ENCODE measurements at places on chromosomes 5 and 9.

DNA sequence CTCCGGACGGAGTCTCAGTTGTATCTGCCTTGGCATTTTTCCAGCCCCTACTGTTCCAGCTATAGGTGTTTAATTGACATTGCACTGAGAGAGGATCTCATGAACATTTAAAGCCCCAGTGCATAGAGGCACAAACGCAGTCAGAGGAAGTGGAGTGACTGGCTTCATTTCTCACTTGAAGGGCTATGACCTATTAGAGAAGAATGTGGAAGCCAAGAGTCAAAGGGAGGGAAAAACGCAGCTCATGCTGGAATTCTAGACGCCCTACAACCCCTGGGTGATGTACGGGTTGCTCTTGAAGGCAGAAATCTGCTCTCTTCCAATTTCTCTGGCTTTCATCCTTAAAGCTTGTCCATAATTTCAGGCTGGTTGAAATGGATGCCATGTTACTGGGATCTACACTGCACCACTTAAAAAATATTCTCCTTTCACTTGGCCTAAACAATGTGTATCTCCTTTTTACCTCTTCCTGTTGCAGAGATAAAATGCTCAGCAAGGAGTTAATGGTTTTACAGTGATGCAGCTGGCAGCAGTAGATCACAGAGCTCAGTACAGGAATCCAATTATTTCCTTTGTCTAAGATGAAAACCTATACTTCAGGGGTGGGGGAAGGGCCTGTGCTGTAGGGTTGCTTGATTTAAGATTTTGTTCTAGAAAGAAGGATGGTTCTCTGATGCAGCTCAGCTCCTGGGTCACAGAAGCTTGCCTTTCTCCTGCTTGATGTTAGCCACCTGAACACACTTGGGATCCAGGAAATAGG is 61.8 kb upstream of the MAMDC2 start:
- peak; percentile 75 for DNase-seq

DNA sequence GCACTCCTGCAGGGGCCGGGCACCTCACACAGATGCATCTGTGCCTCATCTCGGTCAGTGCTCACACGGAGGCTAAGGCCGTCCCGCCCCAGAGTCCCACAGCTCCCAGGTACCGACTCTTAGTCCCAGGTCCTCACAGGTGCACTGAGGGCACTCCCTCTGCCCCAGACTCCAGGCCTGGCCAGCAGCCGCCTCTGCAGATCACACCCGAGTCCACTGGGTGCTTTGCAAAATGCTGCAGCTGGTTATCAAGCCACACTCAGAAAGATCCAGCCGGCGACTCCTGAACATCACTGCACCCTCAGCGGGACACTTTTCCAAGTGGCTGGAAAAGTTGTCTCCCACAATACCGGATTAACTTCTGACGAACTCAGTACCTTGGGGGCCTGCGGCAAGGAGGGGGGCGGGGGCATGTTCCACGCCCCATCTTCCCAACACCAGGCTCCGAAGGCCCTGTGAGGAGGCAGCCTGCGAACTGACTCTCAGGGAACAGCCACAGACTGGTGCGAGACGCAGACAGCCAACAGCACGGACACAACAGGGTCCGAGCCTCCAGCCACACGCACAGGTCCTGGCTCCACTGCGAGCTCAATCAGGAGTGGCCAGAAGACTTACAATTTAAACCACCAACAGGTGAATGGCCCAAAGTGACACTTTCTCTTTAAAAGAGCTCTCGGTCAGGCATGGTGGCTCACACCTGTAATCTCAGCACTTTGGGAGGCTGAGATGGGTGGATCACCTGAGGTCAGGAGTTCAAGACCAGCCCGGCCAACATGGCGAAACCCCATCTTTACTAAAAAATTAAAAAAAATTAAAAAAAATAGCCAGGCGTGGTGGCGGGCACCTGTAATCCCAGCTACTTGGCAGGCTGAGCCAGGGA is 4.0 kb downstream of the BRD3 start:
- no peak for DNase-seq

DNA sequence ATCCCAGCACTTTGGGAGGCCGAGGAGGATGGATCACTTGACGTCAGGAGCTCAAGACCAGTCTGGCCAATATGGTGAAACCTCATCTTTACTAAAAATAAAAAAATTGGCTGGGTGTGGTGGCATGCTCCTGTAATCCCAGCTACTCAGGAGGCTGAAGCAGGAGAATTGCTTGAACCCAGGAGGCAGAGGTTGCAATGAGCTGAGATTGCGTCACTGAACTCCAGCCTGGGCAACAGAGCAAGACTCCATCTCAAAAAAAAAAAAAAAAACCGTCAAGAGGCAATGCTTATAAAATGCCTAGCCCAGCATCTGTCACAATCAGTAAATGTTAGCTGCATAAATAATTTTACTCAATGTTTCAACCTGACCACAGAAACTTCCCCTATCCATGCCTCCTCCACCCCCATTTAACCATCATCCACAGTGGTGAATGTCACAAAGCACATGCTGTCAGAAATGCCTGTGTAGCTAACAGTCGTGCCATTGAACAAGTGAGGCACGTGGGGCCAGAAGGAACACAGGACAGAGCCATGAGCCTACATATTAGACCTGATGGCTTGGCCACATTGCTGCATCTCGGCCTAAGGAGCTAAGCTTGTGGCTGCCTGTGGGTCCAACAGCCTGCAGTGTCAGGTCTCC is 16.8 kb upstream of the TCOF1 start:
- DNase-seq: no peak

DNA sequence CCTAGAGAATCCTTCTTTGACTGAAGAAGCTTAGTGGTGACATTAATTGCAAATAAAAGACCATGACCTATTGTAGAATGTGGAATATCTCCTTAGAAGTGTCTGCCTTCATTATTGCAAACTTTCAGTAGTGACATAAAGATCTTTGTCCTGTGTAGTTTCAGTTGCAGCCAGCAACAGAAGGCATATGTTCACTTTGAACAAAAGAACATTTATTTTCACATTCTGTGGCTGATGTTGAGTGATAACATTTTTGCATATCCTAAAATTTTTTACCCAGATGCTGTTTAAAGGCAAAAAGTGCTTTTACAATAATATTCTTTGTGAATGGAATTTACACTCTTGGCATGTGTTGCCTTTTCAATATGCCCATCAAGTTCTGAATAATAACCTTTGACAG is 165.9 kb downstream of the TMC1 start:
- no peak for DNase-seq

GRCh38 chr5:172626031-172626581 is 15.0 kb upstream of the NEURL1B start:
- no peak for DNase-seq

- no peak for DNase-seq
Measured at GRCh38 chr5:162193012-162193411, 125.4 kb downstream of the GABRG2 start.

DNA sequence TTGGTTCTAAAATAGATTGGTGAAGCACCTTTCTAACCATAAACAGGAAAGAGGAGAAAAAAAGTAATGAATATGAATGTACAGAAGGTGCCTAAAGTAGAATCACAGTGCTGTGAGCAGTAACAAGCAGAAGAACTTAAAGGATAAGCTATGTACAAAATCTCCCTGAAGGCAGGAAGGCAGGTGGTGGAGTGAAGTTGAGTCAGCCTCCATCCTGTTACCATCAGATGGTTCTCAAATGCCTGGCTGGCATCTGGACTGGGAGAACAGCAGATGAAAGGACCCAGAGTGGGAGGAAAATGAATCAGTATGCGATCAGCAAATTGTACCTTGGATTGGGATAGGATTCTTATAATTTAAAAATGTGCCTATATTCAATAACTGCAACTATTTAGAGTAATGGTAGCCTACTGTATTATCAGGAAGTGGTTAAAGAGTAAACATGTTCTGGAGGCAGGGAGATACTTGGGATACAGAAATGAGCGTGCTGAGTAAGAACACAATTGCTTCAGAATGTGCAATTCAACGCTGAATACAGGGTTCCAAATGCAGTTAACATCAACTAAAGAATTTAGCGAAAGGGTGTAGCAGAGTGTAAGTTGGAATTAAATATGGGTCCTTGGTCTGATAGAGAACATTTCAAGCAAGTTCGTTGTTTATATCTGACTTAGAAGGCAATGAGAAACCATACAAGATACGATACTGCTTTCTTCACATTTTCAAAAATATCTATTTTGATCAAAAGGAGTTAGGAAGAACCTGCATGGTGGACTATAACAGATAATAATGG is 21.1 kb upstream of the FER start:
- peak; percentile 71 for DNase-seq

DNA sequence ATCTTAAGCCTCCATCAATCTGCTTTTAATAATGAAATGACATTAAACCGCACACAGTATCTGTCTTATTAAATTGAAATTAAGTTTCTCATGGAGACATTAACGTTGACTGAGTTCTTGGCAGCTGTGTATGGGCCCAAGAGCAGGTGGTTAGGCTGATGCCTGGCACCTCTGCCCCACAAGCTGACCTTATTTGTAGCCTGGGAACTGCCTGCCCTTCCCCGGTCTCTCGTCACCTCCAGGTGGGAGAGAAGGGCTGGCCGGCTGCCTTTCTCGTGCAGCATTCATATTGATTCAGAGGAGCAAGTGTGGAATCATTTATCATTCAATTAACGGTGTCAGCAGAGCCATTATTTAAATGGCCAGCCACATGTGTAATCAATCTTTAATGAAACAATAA is 53.0 kb upstream of the FCN1 start:
- DNase-seq: no peak

DNA sequence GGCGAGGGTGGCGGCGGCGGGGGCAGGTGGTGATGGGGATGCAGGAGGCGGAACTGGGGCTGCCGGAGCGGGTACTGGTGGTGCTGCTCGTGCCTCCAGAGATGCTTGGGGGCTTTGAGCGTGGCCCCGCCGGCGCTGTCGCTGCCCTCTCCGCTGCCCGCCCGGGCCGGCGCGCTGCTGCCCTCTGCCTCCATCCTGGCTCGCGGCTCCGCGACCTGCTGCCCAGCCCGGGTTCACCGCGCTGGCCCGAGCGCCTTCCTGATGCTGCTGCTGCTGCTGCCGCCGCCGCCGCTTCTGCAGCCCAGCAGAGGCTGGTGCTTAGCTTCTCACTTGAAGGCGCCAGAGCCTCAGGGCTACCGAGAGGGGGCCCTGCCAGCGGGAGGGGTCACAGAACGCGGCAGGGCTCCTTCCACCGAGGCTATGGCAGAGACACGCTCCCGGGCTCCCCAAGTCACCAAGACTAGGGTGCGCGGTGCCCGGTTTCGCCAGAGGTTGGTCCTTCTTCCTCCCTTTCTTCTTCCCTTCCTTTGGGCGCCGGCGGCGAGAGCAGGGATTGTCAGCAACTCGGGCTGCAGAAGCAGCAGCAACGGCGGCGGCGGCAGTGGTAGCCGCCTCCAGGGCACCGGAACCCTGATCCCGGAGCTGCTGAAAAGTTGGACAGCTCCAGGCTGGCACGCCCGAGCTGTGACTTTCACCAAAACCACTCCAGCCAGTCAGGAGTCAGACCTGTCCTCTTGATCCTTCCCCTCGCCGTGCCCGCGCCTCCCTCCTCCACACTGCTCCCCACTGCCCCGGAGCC is at the start of gene PDE4D:
PDE4D (minus strand) TSS at position 298 of the 799 bp plus-strand sequence.
- peak; percentile 10 for DNase-seq

DNA sequence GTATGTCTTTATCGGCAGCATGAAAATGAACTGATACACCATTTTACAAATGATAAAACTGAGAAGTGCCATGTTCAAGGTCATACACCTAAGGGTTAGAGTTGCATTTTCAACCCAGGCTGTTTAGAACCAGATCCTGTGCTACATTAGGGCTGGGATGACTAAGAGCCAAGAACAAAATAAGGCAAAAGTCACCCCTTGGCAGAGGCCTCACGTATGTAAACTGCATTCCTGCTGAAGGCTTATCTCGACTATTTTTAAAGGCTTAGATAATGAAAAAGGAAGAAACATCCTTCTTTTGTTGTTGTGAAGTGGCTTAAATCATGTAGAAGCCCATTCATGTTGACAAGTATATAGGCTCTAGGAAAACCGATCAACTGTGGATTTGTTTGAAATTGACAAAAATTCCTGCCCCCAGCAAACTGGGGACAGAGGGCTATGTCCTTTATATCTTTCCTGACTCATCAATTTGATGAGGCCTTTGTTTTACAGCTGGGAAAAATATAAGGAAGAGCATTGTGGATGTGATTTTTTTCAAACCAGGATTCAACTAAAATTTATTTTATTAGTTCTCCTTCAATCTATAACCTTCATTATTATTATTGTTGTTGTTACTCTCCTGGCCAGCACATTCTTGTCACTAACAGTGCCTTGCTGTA is 196.5 kb downstream of the SNX18 start:
- no peak for DNase-seq

DNA sequence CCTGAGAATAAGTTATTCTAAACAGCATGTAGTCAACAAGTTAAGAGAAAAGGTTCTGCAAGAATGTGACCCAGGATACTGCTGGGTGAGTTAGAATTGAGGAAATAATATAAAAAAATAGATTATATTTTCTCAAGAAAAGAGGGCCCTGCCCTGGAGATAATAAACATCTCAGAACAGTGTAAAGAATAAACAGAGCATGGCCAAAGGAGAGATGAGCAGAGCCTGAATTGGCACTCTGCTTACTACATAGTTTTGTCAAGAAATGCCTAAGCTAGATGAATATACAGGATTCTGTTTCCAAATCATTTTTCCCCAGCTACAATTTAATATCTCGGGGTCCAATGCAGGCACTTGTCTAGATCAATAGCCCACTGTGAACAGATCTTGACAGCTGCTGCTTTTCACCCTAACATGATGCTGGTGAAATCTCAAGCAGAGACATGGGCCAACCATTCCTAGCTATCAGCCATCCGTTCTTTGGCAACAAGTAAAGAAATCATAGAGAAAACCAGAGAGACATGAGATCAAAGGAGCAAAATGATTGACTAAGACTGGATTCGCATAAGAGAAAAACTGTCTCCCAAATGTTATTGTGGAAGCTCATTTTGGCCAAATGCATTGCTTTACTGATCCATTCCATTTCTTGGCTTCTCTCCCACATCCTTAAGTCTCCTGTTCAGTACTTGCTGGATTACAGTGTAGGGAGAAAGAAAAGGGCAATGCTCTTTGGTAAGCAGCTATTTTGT is 173.2 kb downstream of the PRELID2 start:
- no peak for DNase-seq

DNA sequence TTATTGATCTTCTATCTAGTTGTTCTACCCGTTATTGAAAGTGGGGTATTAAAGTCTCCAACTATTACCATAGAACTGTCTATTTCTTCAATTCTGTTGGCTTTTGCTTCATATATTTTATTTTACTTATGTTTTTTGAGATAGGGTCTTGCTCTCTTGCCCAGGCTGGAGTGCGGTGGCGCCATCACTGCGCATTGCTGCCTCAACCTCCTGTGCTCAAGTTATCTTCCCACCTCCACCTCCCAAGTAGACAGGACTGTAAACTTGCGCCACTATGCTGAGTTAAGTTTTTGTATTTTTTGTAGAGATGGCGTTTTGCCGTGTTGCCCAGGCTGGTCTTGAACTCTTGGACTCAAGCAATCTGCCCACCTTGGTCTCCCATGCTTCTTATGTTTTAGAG is 16.2 kb downstream of the SNAPC3 start:
- no peak for DNase-seq

DNA sequence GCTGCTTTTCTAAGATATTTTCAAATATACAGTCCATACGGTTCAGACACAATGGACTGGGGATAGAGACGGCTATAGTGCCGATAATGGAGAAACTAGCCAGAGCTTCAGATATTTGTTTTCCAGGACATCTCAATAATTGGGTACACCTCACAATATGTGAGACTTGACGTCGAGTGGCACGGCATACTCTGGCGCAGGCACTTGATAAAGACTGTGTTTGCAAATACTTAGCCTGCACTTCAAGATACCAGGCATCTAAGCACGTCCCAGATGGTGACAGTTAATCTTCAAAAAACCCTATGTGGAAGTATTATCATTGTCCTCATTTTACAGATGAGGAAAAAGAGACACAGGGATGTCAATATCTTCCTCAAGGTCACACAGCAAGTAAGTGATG is 48.5 kb downstream of the SEMA5A start:
- DNase-seq: no peak
